ENCODE measurements at places on chromosomes 16 and 17.
A peak's percentile ranks its signal among the peaks of the same experiment; 100 is the strongest.

DNA sequence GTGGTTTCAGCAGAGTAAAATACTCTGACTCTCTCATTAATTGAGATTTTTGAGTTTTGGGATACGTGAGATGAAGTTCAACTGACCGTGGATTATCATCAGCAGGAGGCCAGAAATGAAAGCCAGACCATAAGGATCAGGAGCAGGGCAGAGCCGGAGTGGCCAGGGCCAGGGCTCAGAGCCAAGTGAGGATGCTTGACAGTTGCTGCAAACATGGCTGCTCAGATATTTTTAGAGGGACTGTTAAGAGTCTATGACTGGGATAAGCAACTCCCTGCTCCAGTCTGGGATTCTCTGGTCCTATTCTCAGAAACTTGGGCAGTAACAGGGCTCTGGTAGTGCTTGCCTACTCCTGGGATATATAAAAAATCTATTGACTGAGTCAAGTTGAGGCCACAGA is 17.6 kb upstream of the CDH13 start:
- no peak for DNase-seq

- DNase-seq, result no peak
Observed at GRCh38 chr17:50688245-50688644, 19.5 kb downstream of the ANKRD40 start.

- DNase-seq, result no peak
Observed at GRCh38 chr17:27896701-27897100, 3.5 kb upstream of the LYRM9 start.

DNA sequence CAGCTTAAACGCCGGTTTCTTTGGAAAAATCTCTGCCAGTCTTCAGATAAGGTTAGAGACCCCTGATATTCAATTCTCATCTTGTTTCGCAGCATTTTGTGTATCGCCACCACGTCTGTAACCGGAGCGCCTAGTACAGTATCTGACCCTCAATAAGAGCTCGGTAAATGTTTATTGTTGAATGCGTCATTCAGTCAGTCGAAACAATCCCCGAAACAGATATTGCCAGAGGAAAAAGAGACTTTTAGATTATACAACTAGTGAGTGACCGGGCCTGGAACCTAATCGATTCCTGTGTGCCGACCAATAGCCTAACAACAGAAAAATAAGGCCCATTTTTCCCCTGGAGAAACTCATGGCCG is 626 bp downstream of the PELP1 start:
- DNase-seq, result no peak

DNA sequence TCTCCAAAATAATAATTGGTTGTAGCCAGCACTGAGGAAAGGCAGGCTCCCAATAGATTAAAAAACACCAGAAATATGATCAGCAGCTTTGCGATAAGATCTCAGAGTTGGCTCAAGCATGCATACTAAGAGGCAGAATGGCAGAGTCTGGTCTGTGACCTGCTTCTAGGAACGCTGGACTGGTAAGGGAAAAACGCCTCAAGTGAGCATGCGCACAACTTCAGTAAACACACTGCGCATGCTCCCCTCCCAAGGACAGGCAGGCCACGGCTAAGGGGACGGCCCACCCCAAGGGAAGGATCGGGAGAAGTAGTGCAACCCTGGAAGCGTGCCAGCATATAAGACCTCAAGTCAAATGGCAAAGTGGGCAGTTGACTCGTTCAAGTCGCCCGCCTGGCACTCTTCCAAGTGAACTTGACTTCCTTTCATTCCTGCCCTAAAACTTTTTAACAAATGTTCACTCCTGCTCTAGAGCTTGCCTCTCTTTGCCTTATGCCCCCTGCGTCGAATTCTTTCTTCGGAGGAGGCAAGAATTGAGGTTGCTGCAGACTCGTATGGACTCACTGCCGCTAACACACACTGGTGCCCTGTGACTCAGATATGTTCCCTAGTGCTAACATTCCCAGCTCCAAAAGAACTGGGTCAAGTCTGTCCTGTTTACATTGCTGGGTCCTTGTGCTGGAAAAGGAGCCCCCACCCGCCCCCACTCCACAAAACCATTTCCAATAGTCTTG is 22.4 kb upstream of the PRM1 start:
- DNase-seq, result peak; percentile 64

GRCh38 chr17:78882540-78883088 is 20.4 kb downstream of the CEP295NL start:
- DNase-seq, result no peak

- DNase-seq, result no peak
Observed at GRCh38 chr17:18226284-18226945, 980 bp downstream of the LLGL1 start.

DNA sequence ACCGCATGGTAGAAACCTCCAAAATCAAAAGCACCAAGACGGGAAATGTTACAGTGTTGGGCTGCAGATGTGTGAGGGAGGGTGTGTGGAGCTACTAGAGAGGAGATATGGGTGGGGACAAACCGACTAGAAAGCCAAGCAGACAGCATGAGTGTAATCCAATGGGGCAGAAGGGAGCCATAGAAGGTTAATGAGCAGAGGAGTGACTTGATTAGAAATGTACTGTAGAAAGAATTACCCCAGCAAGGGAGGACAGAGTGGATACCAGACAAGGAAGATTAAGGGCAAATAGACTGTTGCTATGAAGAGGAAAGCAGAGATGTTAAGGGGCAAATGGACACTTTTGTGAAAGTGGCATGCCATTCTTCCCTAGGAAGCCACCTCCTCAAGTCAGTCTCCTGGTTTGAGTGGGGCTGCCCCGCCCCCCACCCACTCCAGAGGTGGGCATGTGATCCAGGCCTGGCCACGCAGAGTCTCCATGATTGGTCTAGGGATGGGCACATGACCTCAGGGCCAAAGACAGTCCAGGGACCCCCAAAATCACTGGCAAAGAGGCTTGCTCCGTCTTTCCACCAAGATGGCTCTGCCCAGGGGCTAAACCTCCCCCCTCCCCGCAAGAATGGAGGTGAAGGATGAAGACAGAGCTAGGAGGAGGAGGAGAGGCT is 4.3 kb downstream of the COTL1 start:
- DNase-seq, result no peak

DNA sequence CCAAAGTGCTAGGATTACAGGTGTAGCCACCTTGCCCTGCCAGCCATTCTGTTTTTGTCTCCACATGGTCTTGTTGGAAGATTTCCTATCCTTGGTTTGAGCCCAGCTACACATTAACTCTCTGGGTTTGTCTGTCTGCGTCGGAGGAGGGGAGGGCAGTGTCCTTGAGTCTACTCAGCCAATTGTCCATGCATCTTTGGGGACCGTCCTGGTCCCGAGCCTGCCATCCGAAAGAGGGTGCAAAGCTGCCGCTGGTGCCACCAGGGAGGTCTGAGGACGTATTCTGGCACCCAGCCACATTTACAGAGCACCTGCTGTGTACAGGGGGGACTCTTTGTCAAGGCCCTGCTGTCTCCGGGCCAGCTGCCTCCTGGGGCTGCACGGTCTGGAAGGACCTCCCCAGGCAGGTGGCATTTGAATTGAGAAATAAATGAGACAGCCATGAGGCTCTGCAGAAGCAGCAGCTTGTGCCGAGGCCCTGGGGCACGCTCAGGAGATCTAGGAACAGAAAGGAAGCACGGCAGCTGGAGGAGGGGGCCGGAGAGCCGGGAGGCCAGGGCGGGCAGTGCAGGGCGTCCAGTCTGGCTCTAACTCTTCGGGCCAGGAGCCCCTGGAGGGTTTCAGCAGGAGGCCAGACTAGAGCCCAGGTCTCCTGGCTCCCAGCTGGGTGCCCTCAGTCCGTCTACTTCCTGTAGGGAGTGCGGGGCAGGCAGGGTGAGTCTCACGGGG is 1.5 kb downstream of the CYBA start:
- DNase-seq, result no peak

DNA sequence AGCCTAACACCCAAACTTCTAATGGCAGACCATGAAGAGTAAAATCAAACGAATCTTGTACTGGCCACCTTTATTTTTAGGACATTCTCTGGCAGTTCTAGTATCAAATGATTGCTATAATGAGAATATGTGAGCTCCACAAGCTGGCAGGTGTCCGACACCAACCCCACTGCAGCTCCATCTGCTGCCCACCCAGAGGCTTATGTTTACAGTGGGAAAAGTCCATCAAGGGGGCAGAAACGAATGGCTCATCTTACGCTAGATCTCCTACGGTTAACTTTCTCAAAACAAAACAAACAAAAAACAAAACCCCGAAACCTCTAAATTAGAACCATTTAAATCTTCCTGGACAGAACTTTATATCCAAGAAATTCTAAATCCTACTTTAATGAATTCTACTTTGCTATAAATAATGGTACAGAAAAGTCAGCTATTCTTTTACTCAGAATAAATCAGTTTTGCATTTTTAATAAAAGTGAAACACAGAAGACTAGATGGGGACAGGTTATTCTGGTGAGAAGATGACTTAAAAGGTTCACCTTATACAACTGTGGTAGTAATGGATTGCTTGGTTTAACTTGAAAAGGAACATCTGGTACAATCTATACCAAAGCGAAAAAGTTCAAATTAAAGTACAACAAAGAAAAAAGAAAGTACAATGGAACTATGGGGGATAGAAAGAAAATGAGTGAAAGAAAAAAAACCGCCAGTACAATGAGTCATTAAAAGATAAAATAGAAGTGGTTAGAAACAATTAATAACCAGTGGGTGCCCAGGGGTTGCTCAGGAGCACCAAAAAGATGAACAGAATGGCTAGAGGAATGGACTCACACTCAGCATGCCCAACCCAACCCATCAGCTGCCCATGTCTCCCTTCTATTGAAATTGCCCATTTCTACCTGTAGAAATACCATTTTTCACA is 40.2 kb downstream of the GRB2 start:
- DNase-seq, result no peak

- no peak for DNase-seq
Observed at GRCh38 chr16:4426722-4427372, 1.2 kb downstream of the DNAJA3 start.

- DNase-seq, result no peak
Observed at GRCh38 chr17:67365738-67366192, 612 bp downstream of the PSMD12 start.

GRCh38 chr16:22386976-22387375 is 12.6 kb upstream of the CDR2 start:
- no peak for DNase-seq

DNA sequence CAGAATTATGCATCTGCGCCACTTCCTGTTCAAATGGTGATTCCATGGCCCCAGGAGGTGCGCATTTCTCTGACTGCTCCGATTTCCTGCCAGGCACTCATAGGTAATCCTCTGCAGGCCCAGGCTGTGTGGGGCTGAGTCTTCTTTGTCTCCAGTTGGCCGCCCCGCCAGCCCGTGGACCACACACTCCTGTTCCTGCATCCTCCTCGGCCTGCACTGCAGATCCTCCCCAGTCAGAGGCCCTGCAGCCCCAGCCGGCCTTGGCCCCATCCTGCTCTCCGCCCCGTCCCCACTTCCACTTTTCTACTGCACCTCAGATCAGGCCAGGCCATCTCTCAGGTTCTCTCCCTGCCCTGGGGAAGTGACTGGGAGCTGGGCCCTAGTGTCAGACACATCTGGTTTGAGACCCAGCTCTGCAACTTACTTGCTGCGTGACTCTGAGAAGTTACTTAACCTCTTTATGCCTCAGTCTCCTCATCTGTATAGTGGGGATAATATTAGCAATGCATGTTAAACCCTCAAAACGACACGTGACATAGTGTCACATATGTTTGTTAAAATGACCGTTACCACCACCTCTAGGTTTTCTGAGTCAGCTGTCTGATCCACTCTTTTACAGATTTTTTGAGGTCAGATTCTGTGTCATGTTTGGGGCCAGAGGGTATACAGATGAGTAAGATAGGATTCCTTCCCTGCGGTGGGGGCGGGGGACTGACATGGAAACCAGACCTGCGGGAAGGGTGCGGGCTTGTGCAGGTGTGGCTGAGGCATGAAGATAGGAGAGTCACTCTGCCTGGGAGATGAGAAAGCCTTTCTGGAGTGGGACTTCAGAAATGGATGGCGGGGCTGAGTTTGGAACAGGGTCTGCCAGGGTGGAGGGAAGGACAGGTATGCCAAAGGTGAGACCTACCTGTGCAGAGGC is 12.8 kb downstream of the RAB11FIP4 start:
- no peak for DNase-seq

DNA sequence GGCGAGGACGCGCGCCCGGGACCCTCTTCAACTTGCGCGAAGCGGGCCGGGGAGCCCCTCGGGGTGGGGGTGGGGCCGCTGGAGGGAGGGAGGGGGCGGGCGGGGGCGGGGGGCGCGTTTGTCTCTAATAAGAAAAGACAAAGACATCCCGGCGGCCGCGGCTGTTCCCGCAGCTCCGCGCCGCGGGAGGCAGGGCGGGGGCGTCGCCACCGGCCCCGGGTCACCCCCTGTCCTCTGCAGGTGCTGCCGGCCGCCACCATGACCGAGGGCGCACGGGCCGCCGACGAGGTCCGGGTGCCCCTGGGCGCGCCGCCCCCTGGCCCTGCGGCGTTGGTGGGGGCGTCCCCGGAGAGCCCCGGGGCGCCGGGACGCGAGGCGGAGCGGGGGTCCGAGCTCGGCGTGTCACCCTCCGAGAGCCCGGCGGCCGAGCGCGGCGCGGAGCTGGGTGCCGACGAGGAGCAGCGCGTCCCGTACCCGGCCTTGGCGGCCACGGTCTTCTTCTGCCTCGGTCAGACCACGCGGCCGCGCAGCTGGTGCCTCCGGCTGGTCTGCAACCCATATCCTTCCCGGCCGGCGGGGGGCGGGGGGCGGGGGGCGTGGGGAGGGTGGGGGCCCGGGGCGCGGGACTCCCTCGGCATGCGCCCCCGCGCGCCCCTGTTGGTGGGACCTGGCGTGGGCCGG is 714 bp downstream of the CACNA1H start:
- no peak for DNase-seq

DNA sequence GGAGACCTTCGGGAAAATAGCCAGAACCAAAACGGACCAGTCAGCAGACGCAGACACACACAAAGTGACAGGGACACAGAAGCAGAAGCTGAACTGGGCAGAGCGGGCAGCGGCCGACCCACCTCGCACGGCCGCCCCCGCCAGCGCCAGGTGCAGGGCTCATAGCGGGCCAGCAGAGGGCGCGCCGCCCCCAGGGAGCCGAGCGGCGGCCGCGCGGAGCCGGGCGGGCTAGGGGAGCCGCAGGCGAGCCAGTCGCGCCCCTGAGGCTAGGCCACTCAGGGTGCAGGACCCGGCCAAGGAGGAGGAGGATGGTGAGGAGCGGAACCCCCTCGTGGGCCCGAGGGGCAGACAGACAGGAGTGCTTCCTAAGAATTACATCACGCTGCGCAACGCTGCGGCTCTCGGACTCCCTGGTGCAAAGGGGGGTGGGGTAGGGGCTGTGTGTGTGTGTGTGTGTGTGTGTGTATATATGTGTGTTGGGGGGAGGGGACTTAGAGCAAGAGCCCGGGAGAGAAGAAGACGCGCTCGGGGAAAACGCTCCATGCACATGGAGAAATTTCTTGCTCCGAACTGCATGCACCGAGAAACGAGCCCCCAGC is 913 bp upstream of the NOG start:
- peak; percentile 54 for DNase-seq

All from ureter (tissue), 1 donor.